Stimulated activated CD4-positive, alpha-beta T cell treated with anti-CD3 and anti-CD28 coated beads, Interleukin-15, amount 100 ng/mL, for 24 hours (primary cell): ENCODE measurements at places on chromosomes 16 and 17.

GRCh38 chr17:83174362-83175118, 95.1 kb downstream of the METRNL start:
- DNase-seq, result no peak

GRCh38 chr17:67491681-67492024, 114.6 kb downstream of the PITPNC1 start:
- DNase-seq, result no peak

- DNase-seq, result no peak
Measured at GRCh38 chr16:15790458-15790857, 66.4 kb downstream of the MYH11 start.

GRCh38 chr16:78939597-78939996, 660.9 kb downstream of the MAF start:
- DNase-seq, result no peak

DNA sequence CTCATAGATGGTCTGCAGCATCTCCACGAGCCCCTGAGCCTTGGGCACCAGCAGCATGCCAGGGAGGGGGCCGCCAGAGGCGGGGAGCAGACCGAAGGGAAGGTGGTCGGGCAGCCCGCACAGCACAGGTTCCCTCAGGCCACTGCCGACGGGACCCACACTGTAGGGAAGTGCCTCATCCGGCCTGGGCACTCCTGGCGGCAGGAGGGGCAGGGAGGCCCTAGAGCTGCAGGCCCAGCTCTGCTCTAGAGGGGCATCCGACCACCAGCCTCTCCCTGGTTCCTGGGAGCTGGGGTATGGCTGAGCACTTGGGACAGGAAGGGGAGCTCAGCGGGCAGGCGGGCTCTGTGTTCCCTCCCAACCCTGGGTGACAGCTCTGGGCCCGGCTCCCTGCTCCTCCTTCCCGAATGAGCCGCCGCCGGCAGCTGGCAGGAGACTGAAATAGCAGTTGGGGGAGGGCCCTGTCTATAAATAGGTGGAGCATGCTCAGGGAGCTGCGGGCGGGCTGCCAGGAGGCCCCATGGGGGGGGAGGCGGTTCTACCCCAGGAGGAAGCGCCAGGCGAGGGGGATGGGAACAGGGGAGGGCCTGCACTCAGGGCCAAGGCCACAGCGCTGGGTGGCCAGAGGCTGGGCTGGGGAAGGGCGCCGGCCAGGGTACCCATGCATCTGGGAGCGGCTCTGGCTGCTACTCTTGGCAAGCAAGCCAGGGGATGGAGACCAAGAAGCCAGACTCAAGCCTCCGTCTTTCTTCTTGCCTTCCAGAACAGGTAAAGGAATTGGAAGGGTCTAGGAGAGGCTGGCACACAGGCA, 12.4 kb downstream of the HDAC5 start:
- DNase-seq, result peak; percentile 76

DNA sequence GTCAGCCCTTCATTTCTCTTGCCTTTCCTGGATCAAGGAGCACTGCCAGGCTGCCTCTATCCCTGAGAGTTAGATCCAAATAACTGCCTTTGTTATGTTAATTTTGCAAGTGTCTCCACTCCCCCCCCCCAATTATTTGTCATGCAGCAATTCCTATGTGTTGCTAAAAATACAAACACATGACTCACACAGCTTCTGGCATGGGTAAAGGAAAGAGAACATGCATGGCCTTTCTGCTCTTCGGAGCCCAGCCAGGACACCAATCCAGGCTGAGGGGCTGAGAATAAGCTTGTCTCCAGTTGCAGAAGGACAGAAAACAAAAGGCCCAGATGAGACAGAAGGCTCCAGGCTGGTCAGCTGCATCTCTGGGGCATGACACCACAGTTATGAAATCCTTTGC, 148.0 kb upstream of the TNRC6C start:
- no peak for DNase-seq

DNA sequence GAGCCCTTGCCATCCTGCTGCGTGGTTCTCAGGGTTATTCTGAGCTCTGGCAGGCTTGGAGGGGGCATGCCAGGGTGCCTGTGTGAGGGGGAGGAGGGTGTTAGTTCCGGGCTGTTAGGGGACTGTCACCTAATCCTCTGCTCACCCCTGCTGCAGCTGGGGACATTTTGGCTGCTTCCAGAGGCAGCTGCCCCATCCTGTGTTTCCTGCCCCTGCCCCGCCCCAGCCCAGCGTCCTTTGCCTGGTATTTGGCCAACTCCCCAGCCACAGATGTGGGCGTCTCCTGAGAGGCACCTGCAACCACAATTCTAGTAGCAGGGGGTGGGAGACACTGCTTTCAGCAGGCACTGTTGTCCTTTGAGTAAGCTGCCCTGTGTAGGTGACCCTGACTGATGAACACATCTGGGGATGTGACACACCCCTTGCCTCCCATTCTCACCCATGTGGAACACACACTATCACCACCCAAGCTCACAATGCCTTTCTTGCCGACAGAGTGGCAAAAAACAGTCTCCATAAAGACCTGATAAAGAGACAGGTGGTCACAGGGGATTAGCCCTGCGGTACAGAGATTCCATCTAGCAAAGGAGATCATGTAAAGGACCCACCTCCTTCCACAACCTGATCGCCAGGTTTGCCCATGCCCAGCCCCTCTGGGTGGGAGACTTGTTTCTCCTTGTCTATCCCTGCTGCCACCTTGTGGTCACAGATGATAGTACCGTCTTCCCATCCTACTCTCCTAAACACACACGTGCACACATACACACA, at the start of gene CHRNE:
Gene CHRNE, minus strand, starts transcription at position 48 of the 768 bp plus-strand sequence. Its CDS starts 35 bp downstream, at position 13.
- peak; percentile 88 for DNase-seq

GRCh38 chr17:4747847-4748246, 8.1 kb upstream of the CXCL16 start:
- no peak for DNase-seq

- no peak for DNase-seq
Measured at GRCh38 chr16:51268237-51268636, 117.2 kb upstream of the SALL1 start.

DNA sequence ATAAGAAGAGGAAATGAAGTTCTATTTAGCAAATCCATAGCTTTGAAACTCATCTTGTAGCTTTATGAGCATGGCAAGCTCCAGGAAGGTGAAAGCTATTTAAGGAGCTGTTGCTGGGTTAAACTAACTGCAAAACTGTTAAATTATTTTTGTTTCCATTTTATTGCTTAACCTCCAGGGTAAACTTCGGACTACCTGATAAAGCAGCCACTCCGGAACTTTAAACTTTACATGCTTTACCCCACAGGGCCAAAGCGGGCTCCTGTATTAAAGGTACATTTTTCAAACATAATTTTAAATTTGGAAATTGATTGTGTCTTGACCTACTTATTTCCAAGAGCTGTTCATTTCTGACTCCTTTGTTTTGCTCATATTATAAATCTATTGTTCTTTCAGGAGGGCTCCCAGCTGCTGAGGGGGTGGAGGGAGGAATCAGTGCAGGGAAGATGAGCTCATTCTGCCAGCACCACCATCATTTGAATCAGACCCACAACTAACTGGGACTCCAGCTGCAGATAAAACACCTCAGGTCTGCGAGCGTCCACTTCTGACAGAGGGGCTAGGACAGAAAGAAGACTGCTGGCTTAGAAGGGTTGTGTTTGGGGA, 157.9 kb downstream of the IRX3 start:
- no peak for DNase-seq

GRCh38 chr17:16905593-16906191, 66.2 kb downstream of the TNFRSF13B start:
- no peak for DNase-seq

DNA sequence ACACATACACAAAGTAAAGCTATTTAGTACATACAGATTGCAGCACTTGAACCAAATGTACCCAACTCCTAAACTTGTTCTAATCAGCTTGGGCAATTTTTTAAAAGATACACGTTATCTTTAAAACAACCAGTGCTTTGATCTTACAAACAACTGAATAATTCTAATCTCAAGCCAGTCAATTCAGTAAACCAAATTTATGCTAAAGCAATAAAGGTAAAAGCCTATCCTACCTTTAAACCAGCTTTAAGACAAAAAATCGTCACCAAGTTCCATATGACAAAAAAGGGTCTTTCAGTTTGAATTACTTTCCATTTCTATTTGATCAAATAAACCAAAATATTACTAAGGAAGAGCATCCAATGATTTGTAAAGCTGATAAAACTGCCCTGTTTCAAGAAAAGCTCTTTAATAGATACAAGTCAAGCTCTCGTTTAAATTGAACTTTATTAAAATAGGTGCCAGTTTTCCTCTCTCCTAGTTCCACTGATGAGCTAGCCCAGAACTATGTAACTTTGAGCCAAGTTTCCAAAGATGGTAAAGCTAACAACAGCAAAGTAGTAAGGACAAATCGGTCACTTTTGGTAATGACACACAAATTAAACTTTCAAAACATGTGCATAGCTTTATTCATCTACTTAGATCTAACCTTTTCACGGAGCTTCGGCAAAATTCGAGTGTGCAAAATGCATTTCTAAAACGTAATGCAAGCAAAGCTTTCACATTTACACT, 10.2 kb downstream of the CRYBA1 start:
- no peak for DNase-seq

- DNase-seq, result no peak
Measured at GRCh38 chr17:1709403-1709951, 700 bp downstream of the TLCD2 start.

GRCh38 chr17:74796866-74797265, 20.7 kb upstream of the NAT9 start:
- no peak for DNase-seq

GRCh38 chr17:75517297-75517865, 1.1 kb downstream of the TSEN54 start:
- DNase-seq, result peak; percentile 61

DNA sequence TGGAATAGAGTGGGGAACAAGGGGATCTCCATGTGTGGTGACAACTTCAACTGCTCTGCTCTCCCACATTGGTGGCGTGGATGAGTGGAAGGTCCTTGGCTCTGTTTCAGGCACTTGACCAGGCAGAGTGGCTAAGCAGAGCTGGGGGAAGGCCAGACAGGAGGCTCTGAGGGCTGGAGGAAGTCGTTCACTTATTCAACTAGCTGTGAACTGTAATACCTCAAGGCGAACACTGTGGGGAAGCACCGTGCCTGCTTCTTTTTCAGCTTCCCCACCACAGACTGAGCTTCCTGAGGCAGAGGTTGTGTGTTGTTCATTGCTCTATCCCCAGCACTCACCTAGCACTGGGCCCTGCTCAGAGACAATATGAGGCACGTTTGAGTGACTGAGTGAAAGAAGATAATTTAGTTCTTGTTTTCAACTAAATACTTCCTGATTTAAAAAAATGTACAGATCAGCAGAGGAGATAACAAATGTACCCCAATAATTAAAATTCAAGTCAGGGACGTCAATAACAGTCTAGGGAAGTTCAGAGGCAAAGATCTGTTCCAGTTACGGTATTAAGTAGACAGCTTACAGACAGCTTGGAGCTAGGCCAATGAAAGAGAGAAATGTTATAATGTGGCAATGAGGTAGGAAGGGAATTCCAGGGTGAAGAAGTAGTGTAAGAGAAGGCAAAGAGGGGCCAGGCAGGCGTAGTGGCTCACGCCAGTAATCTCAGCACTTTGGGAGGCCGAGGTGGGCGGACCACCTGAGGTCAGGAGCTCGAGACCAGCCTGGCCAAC, 34.7 kb downstream of the MYO18A start:
- peak; percentile 73 for DNase-seq

DNA sequence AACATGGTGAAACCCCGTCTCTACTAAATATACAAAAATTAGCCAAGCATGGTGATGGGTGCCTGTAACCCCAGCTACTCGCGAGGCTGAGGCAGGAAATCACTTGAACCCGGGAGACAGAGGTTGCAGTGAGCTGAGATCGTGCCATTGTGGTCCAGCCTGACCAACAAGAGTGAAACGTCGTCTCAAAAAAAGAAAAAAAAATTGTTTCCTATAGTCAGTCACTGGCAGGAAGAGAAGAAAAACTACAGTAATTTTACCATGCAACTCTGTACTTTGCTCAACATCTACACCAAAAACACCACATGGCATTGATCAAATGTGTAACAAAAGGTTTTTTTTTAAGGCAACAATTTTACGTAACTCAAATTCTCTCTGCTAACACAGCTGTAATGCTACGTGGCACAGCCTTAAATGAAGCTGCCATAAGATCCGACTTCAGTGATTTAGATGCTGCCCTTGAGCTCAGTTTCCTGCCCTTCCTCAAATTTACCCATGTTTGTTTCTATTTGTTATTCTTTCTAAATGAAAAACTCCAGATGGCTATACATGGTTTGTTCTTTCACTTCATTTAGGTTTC, 40.2 kb downstream of the CNOT1 start:
- DNase-seq, result no peak

GRCh38 chr17:61247439-61247838, 152.2 kb upstream of the TBX2 start:
- DNase-seq, result no peak

DNA sequence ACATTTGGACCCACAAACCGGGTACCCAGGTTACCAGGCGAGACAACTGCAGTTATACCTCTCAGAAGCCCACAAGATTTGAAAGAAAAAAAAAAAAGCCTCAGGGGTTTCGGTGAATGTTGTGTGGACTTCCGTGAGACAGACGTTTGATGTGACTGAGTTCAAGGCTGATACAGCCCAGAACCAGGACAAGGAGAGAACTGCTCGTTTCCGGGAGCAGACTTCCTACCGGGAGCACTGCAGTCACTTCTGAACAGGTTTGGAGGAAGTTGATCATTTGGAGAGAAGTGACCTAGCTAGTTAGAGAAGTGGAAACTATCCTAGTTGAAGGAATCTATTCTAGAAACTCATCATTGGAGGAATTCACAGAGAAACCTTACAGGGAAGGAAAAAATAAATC, 847 bp downstream of the CKLF start:
- peak; percentile 14 for DNase-seq

- DNase-seq, result no peak
Measured at GRCh38 chr16:84841787-84842300, 22.1 kb downstream of the CRISPLD2 start.

- no peak for DNase-seq
Measured at GRCh38 chr16:75697571-75697970, 3.7 kb downstream of the DUXB start.

DNA sequence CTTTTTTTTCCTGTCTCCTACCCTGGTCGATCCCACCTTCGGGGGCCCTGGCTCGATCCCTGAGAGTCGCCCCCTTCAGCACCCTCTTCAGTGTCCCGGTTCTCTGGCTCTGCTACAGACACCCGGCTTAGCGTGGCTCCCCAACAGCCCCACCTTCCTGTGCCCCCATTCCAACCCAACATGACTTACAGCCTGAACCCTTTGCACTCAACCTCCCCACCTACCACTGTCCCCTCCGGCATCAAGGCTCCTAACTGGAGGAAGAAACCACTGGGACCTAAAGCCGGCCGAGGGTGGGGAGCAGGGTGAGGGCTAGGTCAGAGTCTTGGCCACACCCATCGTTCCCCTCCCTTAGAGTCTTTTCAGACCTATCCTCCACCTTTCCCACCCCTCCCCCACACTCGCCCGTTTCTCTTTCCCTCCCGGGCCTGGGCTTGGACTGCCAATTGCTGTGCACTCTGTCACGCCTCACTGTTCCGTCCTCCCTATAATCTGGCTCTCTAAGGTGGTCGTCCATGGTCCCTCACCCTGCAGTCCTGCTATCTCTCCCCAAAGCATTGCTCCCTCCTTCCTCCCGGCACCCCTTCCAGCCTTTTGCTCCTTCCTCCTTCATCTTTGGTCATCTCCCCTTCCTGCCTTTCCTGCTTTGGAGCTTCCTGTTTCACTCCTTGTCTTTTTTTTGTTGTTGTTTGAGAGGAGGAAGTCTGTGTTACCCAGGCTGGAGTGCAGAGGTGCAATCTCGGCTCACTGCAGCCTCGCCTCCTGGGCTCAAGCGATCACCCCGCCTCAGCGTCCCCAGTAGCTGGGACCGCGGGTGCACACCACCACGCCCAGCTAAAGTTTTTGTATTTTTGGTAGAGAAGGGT, 890 bp upstream of the CLDN7 start:
- DNase-seq, result peak; percentile 37

GRCh38 chr16:19718624-19718965, 524 bp downstream of the IQCK start:
- DNase-seq, result no peak
